RPMI7951 (cell line): ENCODE measurements at places on chromosomes 13 and 19.

GRCh38 chr13:113601166-113602070, 16.9 kb downstream of the TFDP1 start:
- no peak for DNase-seq

GRCh38 chr19:42090672-42091071, 14.7 kb downstream of the ZNF574 start:
- no peak for DNase-seq

- DNase-seq: no peak
Observed at GRCh38 chr19:36169084-36169760, 17.0 kb upstream of the COX7A1 start.

DNA sequence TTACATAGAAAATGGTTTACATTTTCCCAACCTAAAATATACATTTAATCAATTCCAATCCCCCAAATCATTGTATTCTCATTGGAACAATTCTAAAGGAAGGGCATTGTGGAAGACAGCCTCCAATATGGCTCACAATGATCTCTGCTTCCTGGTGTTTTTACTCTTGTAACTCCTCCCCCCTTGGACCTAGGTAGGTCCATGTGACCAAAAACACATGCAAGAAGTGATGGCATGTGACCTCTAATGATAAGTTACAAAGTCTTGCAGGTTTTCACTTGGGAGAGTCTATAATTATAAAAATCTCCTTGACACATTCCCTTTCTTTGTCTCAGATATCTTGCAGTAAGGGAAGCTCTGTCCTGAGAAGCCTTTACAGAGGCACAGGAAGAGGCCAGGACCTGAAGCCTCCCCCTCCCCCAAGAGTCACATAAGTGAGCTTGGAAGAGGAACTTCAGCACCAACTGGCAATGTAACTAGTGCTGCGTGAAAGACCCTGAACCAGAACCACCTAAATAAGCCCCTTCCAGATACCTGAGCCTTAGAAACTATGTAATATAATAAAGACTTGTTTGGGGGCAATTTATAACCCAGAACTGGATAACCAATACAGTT, 816.2 kb upstream of the ATXN8OS start:
- DNase-seq: no peak

GRCh38 chr19:10086591-10087192, 575 bp downstream of the SHFL start:
- no peak for DNase-seq

- DNase-seq: no peak
Observed at GRCh38 chr19:45403272-45403671, 1.6 kb downstream of the PPP1R13L start.

DNA sequence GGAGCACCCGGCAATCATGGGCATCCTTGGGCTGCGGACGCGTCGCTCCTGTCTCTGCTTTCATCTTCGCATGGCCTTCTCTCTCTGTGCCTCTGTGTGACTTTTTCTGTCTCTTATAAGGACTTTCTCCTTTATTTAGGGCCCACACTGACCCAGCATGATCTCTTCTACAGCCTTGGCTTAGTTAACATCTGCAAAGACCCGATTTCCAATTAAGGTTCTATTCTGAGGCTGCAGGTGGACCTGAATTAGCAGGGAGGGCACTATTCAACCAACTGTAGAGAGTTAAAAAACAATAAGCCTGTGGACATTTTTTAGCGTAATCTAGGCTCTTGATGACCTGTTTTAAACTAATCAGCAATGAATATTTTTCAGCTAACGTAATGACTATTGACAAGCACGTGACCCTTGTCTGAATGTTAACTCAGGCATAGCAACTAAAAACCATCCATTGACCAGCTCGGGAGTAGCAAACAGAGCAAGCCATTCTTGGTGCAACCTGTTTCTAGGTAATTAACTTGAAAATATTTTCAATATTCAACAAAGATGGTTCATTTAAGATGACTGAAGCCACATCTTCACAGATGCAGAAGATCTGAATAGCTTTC, 15.2 kb downstream of the F10 start:
- DNase-seq: no peak

GRCh38 chr19:37969695-37970094, 62.7 kb downstream of the SIPA1L3 start:
- no peak for DNase-seq

DNA sequence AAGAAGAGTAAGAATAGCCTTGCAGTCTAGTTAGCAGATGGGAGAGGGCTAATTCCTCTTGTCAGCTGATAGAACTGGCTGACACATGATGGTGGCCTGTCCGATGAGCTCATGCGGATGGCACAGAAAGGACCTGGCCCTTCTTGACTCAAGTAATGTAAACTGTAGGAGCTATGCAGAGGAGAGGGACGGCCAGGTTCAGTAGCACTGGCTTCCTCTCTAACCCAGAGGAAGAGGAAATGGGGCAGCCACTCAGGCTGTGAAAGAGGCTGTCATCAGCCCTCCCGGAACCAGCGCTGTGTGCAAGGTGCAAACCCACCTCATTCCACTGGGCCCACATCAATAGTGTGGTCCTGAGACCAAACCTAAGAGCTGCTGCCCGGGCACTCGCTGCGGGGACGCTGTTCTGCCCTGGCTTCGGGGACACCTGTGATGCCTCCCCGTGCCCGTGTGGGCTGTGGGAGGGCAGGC, 30.8 kb upstream of the USE1 start:
- no peak for DNase-seq

- DNase-seq: no peak
Observed at GRCh38 chr13:80591976-80592740, 251.2 kb upstream of the SPRY2 start.

GRCh38 chr19:30070198-30070967, 128.3 kb downstream of the URI1 start:
- DNase-seq: no peak

DNA sequence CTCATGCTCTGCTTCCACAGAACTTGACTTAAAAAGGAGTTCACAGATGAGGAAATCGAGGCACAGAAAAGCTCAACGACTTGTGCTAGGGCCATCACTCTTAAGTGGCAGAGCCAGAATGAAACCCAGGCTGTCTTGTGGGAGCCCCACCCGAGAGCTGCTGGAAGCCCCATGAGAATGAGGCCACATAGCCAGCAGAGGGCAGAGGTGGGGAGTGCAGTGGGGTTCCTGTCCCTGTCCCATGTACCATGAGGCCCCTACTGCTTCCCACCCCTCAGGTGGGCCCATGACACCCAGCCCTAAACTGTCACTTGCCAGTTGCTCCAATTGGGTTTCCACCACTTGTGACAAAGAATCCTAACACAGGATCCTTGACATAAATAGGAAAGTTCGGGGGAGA, 175.9 kb downstream of the IRS2 start:
- DNase-seq: peak; percentile 0

DNA sequence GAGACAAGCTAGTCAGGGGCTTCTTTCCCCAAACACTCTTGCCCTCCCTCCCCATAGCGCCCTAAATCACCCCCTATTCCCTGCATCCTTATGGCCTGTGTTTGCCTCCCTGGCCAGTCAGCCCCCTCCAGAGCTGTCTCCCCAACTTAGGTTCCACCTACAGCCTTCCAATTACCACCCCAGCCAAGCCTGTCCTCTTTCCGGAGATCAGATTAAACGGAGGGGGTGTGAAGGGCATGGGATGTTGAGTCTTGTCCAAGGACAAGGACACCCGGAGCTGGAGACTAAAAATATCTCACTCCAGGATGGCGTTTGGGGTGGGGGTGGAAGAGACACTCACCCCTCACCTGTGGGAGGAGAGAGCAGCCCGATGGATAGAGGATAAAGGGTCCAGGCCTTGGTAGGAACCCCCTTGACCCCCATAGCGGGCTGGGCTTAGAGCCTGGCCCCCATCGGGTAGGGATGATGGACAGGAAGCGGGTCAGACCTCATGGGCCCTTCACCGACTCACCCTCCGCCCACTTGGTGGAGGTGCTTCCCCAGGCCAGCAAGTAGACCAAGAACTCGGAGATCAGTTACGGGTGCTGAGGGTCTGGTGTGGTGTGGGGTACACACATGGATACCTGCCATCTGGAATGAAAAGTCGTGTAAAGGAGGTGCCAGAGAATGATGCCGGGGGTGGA, 6.0 kb downstream of the ZNF865 start:
- no peak for DNase-seq

DNA sequence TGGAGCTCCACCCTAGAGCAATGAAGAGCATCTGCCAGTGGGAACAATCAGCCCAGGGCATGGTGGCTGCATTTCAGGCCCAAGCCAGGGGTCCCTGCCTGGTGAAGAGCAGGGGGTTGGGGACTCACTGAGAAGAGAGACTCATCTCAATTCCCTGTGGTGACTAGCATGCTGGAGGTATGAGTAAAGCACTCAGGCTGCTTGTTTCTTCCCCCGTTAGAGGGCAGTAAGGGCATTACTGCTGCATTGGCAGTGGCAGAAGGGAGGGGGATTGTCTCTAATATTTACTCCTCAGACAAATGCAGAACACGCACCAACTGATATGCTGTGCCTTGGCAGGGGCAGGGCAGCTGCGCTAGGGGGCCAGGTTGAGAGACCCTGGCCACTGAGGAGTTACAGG, 329.1 kb downstream of the SLITRK5 start:
- no peak for DNase-seq

DNA sequence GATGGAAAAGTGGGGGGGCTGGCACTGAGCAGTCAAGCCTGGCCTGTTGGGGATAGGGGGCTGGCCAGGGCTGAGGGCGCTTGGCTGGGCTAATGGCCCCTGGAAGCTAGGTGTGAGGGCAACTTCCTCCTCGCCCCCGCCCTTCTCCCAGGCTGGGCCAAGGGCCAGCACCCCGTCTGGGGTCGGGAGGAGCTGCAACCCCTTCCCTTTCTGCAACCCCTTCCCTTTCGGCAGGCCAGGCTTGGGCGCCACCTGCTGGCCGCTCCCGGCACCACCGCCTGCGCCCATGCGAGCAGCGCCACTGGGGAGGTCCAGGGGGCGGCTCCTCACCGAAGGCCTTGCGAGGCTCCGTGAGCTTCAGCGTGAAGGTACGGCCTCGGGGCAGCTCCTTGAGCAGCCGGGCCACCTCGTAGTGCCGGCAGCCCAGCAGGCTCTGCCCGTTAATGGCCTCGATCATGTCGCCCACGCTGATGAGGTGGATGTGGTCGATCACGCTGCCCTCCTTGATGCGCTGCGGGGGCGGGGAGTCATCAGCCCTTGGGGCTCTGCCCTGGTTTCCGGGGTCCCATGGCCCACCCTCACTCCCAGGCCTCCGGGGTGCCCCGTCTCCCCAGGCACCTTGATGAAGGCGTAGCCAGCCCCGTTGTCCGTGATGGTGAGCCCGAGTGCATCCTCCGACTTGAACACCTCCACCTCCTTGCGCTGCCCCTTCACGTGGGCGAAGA, 5.0 kb upstream of the PTGER1 start:
- DNase-seq: no peak

DNA sequence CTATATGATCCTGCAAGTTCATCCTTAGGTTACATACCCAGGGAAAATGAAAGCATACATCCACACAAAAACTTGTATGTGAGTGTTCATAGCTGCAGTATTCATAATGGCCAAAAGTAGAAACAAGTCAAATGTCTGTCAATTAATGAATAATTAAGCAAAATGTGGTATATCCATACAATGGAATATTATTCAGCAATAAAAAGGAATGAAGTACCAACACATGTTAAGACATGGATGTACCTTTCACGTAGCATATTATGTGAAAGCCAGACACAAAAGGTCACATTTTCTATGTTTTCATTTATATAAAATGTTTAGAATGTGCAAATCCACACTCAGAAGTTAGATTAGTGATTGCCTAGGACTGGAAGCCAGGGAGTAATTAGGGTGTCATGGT, 75.4 kb downstream of the ZNF429 start:
- no peak for DNase-seq

DNA sequence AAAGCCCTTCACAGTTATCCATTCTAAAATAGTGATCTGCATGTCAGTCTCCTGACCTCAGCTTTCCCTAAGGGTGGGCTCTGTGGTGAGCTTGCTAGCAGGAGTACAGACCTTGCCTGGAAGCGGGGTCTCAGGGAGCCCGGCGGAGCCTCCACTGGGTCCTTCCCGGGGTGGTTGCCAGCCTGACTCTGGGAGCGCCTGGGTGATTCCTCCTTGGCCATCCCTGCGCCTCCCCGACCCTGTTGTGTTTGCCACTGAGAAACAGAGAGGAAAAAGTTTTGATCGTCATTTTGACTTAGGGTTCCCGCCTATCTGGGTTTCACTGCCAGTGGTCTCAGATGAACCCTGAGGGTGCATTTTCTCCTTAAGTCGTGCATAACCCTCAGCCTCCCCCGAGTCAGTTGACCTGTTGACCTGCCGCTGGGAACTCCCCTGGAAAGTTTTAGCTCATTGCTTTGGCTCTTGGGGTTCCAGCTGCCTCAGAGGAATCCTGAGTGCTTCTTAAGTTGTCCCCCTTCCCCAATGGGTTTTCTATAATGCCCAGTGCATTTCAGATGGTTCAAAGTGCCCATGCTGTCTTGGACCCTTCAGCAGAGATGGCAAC, 117.8 kb downstream of the RAB20 start:
- DNase-seq: no peak

- DNase-seq: no peak
Observed at GRCh38 chr13:105193026-105193425, 1342.4 kb downstream of the EFNB2 start.

DNA sequence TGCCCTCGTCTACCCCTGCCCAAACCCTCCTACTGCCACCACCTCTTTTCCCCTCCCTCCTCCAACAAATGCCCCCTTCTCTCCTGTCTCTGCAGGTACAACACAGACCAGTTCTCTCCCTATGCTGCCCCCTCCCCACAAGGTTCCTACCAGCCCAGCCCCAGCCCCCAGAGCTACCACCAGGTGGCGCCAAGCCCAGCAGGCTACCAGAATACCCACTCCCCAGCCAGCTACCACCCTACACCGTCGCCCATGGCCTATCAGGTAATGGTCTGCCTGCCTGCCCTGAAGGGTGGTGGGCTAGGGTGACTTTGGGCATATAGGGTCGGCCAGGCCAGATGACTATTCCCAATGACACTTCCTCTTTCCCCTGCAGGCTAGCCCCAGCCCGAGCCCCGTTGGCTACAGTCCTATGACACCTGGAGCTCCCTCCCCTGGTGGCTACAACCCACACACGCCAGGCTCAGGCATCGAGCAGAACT, 6.5 kb upstream of the TIMM50 start:
- DNase-seq: peak; percentile 28

DNA sequence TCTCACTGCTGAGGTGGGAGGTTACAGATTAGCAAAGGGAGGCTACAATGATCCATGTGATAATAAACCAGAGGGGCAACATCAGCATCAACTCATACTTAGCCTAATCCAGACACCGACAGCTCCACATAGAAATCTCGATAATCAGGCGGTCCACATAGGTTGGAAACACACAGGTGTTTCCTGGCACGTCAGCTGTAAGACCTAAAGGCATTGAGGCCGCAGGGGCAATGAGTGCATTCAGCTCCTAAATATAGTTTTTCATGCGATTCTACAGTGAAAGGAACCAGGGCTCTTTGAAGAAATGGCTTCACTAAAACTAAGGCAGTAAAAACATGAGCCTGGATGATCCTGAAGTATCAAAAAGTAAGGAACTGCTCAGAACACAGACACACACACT, 19.3 kb downstream of the PLPP2 start:
- no peak for DNase-seq

- no peak for DNase-seq
Observed at GRCh38 chr13:67133476-67133875, 96.7 kb downstream of the PCDH9 start.
